ENCODE measurements at places on chromosomes 7 and 10.

DNA sequence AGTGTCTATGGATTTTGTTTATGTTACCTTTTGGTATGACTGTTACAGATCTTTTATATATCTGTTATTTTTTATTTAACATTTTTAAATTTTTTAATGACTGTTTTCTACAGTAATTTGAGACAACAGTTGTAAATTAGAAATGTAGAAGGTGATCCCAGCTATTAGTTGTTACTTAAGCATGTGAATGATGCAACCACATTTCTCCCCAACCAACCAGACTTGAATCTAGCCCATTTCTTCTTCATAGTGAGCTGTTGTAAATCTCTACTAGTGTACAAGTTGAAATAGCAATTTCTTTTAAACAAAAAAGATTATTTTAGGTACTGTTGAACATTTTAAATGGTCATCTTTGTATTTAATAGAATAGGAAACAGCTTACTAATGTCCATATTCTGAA, 18.0 kb downstream of the TMEM106B start:
- no peak for DNase-seq

GRCh38 chr10:72793752-72794151, 99.8 kb upstream of the OIT3 start:
- no peak for DNase-seq

GRCh38 chr7:9978106-9979064, 995.3 kb upstream of the PHF14 start:
- DNase-seq, result no peak

DNA sequence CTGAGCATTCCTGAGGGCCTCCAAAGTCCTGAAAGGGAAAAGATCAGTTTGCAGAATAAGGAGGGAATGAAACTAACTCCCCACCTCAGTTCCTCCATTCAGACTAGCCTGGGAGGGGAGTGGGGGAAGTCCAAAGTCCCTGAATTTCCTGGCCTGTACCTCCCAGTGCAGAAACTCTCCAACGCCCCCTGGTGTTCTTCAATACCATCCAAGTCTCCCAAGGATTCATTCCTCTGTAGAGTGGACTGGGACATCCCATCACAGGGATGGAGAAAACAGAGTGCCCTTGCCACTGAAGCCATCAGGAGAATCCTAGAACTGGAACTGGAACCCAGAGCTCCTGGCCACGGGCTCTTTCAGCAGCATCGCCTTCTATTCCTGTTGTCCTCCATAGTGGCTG, 1.6 kb upstream of the COL13A1 start:
- no peak for DNase-seq

DNA sequence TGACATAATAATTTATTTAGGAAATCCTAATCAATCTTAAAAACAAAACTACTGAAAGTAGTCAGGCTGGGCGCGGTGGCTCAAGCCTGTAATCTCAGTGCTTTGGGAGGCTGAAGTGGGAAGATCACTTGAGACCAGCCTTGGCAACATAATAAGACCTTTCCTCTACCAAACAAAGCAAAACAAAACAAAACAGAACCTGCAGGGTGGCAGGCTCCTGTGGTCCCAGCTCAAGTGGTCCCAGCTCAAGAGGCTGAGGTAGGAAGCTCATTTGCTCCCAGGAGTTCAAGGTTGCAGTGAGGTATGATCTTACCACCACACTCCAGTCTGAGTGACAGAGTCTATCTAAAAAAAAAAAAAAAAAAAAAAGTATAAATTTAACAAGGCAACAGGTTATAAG, 748.0 kb downstream of the CNTNAP2 start:
- no peak for DNase-seq

DNA sequence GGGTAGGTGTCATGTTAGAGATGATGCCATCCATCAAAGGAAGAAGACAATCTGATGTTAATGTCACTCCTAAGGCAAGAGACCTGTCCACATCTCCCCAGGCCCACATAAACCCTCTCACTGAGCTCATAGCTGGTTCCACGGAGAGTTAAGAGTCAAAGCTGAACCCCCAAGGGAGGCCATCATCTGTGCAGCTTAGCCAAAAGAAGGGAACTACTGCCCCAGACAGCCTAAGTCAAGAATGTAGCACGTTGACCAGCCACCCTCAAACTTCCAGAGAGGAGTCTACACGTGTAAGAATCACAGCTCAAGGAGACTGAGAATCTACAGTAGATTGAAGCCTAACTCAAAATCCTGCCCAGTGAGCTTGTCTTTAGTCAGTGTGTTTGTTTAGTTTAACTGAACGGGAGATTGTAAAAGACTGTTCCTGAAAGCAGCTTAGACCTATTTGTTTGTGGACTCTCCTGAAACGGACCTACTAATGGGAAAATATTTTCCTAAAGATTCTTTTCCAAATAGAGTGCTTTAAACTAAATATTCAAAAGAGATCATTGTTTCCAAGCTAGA, 192.7 kb upstream of the NFE2L3 start:
- DNase-seq, result no peak

DNA sequence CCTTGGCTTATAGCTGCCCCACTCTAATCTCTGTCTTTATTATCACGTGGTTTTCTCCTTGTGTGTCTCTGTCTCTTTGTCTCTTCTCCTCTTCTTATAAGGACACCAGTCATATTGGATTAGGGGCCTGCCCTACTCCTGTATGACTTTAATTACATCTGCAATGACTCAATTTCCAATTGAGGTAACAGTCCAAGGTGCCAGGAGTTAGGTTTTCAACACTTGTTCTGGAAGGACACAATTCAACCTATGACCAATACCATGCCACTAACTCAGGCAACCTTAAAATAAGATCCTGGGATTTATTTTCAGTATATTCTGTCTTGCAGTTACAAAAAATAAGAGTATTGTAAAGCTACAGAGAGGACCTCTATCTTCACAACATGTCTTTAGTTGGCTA, 21.6 kb upstream of the MET start:
- no peak for DNase-seq

DNA sequence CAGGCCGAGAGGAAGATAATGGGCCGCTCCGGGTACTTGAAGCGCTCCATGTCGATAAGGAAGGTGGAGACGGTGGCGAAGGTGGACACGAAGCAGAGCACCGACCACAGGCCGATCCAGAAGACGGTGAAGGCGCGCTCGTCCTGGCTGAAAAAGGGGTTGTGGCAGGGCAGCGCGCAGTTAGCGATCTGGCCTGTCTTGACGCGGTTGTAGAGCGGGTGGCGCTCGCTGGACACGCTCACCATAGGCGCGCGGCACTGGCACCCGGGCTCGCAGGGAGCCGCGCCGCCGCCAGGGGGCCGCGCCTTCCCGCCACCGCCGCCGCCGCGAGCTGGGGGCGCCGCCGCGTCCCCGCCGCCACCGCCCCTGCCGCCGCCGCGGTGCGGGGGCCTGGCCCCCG, 1.6 kb downstream of the FZD8 start:
- no peak for DNase-seq

GRCh38 chr7:90668992-90669391, 72.9 kb downstream of the CDK14 start:
- DNase-seq, result no peak

- DNase-seq, result no peak
These were observed 21.8 kb downstream of the NET1 start for GRCh38 chr10:5434017-5434753.

DNA sequence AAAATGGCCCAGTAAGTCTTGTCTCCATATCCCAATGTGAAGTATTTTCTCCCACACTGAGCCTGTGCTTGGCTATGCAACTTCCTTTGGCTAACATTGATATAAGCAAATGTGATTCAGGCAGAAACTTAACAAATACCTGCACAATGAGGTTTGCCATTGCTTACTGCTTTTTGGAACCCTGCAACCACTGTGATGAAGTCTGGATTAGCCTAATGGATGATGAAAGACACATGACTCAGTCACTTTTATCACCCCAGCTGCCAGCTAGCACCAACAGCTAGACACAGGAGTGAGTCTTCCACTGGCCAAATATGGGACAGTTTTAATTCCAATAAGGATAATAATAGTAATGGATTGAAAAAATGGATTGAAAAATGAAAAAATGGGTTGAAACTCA, 854.5 kb downstream of the GRM8 start:
- no peak for DNase-seq

- DNase-seq, result peak; percentile 81
These were observed 15.1 kb upstream of the CRYGN start for GRCh38 chr7:151454932-151455530.

DNA sequence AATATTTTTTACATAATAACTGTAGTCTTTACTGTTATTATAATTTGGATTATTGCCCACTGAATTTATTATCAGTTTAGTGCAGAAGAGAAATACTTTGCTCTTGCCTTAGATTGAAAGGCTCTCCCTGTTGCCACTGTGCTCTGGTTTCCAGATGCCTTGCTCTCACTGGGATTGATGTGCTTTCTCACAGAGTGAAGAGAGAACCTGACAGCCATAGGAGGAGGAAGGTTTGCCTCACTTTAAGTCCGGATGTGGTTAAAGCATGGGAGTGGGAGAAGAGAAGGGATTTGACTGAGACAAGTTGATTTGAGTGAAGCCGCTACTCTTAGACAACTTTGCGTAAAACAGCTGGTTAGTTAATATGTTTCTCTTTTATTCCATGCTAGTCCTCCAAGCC, 68.2 kb upstream of the RPA3 start:
- no peak for DNase-seq

- no peak for DNase-seq
These were observed 48.3 kb upstream of the PAX2 start for GRCh38 chr10:100697070-100697469.

GRCh38 chr10:6507311-6507710, 72.8 kb downstream of the PRKCQ start:
- DNase-seq, result no peak

GRCh38 chr10:70940834-70941568, 52.6 kb upstream of the PCBD1 start:
- DNase-seq, result no peak

DNA sequence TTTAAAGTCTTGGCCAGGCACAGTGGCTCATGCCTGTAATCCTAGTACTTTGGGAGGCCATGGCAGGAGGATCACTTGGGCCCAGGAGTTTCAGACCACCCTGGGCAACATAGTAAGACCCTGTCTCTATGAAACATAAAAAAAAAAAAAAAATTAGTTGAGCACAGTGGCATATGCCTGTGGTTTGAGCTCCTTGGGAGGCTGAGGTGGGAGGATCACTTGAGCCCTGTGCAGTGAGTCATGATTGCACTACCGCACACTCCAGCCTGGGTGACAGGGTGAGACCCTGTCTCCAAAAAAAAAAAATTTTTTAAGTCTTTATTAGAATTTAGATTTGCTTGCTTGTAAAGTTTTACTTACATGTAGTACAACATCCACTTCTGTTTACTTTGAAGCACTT, 14.0 kb downstream of the WNT2 start:
- no peak for DNase-seq

DNA sequence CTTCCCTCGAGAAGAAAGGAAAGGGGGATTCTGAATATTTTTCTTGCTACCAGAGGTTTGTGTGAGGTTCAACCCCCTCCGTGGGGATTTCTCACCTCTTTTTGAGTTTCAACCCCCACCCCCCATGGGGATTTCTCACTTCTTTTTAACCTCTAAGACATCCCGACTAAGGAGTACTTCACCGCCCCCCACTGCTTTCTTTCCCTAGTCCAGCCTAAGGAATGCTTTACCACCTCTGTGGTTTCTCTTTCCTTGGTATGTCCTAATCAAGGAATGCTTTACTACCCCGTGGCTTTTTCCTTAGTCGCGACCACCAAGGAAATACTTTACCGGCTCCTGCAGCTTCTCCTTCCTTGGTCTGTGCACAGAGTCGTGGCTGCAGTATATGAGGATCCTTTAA, 149.4 kb downstream of the LYZL1 start:
- no peak for DNase-seq

DNA sequence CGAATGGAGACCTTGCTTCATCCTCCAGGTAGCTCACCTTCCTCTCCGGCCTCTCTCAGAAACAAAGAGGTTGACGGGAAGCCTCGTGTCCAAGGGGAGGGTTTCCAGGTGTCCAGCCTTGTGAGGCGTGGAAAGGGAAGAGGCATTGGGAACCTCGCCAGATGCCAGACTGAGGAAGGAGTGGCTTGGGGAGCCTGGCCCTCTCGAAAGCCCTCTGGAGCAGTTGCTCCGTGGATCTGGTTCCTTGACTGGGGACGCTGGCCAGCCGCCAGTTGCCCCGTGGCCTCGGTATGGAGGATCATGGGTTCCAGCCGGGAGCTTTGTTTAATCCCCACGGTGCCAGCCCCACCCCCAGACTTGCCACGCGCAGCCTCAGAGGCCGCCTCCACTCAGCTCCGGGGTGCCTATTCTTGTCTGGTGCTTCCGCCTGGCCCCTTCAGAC, 30.3 kb upstream of the SUN1 start:
- DNase-seq, result no peak

DNA sequence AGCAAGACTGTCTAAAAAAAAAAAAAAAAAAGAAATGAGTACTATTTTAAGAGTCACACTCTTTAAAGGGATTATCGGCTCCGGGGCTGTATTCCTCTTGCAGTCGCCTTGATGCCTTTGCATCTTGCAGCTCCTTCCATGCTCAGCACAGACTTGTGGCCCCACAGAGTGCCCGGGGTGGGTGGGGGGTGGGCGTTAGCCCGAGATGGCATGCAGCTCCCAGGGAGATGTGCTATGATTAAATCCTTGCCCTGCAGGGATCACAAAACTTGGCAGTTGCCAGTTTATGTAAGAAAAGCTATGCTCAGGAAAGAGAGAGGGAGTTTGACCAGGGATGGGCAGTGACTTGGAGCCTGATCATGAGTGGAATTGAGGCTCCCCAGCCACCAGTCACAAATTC, 81.9 kb downstream of the CCDC3 start:
- DNase-seq, result no peak

DNA sequence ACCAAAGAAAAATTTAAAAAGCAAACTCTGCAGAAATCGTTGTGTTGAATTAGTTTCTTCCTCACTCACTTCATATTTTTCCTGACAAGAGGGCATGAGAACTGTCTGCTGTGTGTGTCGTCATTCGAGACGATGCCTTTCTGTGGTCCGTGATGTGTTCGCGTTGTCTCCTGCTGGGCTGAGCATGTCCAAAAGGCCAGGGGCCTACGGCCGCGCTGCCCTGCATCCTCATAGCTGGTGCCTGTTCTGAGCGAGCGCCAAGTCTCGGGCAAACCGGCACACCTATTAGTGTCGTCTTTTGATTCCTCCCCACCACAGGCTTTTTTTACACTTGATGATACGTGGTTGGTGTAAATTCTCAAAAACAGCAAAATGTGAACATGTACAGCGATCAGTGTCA, 27.4 kb downstream of the WDR37 start:
- DNase-seq, result no peak

DNA sequence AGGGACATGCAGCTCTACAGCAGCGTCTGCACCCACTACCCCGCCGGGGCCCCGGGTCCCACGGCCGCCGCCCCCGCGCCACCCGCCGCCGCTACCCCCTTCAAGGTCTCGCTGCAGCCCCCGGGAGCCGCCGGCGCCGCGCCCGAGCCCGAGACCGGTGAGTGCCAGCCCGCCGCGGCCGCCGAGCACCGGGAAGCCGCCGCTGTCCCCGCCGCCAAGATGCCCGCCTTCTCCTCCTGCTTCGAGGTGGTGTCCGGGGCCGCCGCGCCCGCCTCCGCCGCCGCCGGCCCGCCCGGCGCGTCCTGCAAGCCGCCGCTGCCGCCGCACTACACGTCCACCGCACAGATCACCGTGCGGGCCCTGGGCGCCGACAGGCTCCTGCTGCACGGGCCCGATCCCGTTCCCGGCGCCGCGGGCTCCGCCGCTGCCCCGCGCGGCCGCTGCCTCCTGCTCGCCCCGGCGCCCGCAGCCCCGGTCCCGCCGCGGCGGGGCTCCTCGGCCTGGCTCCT, 631 bp downstream of the OTUD1 start:
- DNase-seq, result no peak

Measured in mesenteric fat pad (tissue), 1 donor.